Activated CD4-positive, alpha-beta T cell treated with anti-CD3 and anti-CD28 coated beads for 24 hours (primary cell): ENCODE measurements at places on chromosomes 5 and 9.

GRCh38 chr5:179839328-179840256 is 18.9 kb downstream of the SQSTM1 start:
- no peak for DNase-seq

GRCh38 chr5:178490935-178491652 is 99.1 kb downstream of the COL23A1 start:
- DNase-seq: no peak

DNA sequence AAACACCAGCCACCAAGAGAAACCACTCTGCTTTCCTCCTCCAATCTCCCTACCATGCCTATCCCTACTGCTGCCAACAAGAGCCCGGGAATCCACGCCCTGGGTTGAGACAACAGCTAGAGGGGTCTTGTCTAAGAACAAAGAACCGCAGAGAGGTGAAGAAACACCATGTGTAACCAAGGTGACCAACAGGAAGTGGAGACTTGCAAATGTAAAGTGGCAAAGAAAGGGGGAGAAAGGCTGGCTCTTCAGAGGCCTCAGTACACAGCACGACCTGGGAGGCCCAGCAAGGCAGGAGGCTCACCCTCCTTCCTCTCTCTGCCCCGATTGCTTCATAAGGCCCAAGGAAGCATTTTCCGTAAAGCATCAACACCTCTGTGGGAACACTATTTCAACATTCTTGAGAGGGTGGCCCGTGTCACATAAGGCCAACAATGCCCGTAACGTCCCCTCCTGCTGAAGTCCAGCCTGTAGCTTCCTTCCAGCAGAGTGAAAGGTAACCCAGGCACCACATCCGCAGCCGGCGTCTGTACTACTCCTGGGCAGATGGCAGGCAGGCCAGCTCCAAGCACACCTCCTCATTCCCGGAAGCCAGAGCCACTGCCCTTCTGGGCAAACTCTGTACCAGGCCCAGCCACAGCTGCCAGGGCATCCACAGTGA is 18.3 kb downstream of the CCNJL start:
- no peak for DNase-seq

GRCh38 chr5:172644711-172645110 is 3.6 kb downstream of the NEURL1B start:
- DNase-seq: no peak

GRCh38 chr5:9207817-9208418 is 338.0 kb downstream of the SEMA5A start:
- DNase-seq: no peak

DNA sequence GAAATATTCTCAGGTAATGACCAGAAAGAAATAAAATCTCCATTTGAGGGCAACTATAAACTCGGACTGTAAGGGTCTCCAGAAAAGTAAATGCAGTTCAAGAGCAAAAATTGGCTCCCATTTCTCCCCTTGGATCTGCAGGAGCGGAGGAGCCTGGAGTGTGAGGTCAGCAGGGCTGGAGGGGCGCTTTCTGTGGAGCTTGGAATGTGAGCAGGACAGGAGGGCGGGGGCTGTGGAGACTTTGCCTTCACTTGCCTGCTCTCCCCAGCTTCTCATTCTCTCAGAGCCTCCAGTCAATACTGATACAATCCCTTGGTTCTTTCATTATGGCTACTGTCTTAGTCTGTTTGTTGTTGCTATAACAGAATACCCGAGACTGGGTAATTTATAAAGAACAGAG is 162.8 kb upstream of the ANKH start:
- DNase-seq: no peak

DNA sequence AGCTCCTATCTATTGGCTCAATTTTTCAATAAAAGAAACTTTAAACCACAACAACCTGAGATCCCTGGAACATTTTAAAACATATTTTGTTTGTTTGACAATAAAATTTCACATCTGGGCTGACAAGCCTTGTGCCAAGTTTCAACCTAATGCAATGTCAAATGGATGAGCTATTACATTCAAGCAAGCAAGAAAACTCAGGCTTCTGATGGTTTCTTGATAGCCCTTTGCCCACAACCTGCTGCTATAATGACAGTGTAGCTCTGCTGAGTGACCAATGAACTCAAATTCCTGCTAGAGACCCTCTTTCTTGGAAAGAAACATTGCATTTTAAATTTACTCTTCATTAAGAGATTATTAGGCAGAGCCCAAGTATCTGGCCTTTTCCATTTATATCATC is 472.9 kb downstream of the ARHGEF28 start:
- DNase-seq: no peak

DNA sequence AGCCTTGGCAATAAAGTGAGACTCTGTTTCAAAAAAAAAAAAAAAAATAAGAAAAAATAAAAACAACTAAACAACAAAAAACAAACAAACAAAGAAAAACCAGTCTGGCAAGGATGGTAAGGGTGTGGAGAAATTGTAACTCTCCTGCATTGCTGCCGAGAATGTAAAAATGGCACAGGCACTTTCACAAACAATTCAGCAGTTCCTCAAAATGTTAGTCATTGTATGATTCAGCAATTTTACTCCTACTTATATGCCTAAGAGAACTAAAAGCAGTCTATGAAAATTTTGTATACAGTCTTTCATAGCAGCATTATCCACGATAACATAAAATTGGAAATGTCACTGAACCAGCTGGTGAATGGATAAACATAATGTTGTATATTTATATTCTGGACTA is 280.4 kb downstream of the CDH9 start:
- no peak for DNase-seq

DNA sequence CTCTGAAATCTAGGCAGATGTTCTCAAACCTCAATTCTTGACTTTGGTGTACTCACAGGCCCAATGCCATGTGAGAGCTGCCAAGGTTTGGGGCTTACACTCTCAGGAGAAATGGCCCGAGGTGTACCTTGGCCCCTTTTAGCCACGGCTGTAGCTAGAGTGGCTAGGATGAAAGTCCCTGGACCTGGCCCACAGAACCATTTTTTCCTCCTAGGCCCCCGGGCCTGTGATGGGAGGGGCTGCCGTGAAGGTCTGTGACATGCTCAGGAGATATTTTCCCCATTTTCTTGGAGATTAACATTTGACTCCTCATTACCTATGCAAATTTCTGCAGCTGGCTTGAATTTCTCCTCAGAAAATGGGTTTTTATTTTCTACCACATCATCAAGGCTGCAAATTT is 1296.5 kb downstream of the MAT2B start:
- no peak for DNase-seq

GRCh38 chr9:16152276-16153101 is 599.6 kb downstream of the CCDC171 start:
- no peak for DNase-seq

GRCh38 chr5:172173564-172174153 is 14.4 kb downstream of the STK10 start:
- DNase-seq: peak; percentile 73

DNA sequence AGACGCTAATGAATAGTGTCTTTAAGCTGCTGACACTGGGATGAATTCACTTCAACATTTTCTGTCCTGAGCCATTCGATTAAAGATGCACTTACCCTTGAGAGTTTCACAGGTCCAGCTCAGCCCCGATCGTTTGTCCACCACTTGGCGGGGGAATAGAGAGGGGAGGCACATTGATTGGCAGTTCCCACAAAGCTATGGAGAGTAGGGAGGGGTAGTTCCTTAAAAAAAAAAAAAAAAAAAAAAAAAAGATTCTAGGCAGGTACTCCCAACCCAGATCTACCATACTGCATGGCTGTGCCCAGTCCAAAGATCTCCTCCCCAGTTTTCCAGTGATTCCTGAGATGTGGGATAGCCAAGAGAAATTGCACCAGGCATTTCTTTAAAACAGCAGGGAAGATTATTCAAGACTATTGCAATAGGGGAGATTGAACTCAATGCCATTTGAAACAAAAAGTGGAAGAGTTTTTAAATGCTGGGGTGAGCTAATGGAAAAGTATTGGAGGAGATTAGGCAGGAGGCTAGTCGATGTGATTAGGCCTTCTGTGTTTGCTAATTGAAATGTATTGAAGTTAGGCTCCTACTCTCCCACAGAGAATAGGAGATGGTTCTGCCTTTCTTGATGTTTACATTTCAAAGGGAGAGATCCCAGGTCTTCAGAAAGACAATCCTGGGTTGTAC is 2217.4 kb upstream of the WWC1 start:
- no peak for DNase-seq

GRCh38 chr5:119400245-119400644 is 44.4 kb downstream of the TNFAIP8 start:
- DNase-seq: no peak

GRCh38 chr9:75299324-75299723 is 211.0 kb downstream of the OSTF1 start:
- no peak for DNase-seq

GRCh38 chr9:5892456-5893133 is 1.9 kb downstream of the MLANA start:
- no peak for DNase-seq

- DNase-seq: no peak
These were observed 51.4 kb upstream of the DAB2 start for GRCh38 chr5:39475881-39476842.

- DNase-seq: no peak
These were observed 56.0 kb upstream of the OR13F1 start for GRCh38 chr9:104448036-104448435.

GRCh38 chr9:93164085-93164484 is 19.9 kb upstream of the WNK2 start:
- DNase-seq: no peak

- DNase-seq: no peak
These were observed 85.8 kb downstream of the CYFIP2 start for GRCh38 chr5:157351802-157352092.

DNA sequence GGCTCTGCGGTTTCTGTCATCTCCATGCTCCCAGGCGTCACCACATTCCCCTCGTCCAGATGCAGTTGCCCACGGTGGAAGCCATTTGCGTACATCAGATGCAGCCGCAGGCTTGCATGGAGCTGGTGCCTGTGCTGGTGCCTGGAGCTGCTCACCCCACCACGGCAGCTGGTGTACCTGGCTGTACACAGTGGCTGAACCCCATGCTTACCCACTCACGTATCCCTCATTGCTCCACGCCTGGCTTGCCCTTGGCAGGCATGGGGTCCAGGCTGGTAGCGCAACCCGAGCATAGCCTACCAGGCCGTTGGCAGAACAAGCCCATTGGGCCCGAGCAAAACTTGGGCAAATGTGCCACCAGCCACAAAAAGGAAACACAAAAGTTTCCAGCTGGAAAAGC is 159.5 kb downstream of the GHR start:
- DNase-seq: no peak

DNA sequence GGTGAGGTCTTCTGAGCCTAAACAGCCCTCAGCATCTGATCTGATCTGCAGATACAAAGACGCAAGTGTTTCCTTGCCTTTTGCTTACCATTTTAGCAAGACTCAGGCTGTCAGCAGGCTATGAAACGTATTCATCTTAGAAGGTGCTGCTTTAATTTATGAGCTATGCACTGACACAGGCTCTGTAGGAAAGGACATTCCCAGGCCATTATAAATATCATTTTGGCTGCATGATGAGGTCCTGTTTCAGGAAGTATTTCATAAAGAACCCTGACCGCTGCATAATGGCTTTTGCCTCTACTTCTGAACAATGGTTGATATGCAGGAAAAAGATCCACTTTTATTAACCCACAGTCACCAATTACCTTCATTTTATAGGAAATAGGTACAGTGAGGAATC is 98.4 kb upstream of the CAST start:
- no peak for DNase-seq

DNA sequence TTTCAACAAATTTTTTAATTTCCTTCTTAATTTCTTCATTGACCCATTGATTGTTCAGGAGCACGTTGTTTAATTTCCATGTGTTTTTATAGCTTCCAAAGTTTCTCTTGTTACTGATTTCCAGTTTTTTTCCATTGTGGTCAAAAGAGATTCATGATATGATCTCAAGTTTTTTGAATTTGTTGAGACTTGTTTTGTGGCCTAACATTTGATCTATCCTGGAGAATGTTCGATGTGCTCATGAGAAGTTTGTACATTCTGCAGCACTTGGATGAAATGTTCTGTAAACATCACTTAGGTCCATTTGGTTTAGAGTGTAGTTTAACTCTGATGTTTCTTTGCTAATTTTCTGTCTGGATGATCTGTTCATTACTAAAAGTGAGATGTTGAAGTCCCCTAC is 14.7 kb upstream of the PPIC start:
- DNase-seq: no peak

GRCh38 chr5:72293495-72294055 is 26.5 kb downstream of the MRPS27 start:
- no peak for DNase-seq

DNA sequence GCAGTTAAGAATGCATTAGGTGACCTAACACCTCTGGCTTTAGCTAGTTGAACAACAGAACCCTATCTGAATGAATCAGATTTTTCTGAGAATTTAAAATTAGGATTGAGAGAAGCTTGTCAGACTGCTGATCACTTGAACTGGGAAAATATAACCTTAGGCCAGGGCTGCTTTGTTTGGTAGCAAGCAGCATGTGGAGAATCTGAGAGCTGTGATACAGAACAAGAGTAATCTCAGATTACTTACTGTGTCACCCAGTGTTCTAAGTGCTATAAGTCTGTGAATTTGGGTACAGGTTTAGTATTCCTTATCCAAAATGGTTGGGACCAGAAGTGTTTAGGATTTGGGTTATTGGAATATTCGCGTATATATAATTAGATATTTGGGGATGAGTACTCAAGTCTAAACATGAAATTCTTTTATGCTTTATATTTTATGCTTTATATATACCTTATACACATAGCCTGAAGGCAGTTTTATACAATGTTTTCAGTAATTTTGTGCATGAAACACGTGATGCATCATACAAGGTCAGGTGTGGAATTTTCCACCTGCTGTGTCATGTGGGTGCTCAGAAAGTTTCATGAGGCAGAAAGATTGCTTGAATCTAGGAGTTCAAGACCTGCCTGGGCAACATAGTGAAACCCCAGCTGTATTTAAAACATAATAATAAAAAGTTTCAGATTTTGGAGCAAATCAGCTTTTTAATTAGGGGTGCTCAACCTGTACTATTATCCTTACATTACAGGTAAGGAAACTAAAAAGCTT is 8.3 kb upstream of the CHD1 start:
- no peak for DNase-seq

- no peak for DNase-seq
These were observed 616.1 kb upstream of the RGMB start for GRCh38 chr5:98157368-98157767.

DNA sequence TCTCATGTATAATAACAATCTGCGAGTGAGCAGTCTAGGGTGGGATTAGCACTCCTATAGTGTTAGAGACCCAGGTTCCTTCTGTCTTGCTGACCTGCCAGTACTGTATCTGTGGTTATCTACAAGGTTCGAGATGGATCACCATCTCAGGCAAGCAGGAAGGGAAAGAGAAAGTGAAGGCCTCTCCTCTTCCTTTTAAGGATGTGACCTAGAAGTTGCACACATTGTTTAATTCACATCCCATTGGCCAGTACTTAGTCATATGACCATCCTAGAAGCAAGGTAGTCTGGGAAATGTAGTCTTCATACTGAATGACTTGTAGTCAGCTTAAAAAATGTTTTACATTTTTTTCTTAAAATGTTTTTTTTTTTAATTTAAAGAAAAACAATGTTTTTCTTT is 168.6 kb downstream of the CARTPT start:
- no peak for DNase-seq

- no peak for DNase-seq
These were observed 1.1 kb downstream of the LURAP1L start for GRCh38 chr9:12775679-12776512.

GRCh38 chr5:149362541-149362940 is 4.7 kb downstream of the PCYOX1L start:
- DNase-seq: no peak
